ENCODE measurements at places on chromosomes 6 and 20.

DNA sequence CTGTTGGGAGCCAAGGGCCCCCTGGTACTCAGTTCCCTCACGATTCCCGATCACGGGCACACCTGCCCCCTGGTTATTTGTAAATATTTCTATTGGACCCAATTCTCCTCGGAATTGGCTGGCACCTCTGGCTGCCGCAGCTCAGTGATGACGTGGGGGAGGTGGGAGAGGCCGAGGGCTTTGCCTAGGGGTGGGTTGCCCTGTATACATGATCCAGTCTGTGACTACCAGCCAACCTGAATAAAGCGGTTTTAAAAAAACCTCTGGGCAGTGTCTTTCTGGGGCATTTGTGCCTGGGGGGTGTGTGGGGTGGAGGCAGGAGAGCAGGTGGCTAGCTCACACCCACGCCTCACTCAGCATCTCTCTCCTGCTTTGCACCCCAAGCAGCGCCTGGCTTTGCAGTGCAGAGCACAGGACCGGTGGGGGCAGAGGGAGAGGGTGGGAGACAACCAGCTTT is 42.2 kb downstream of the VSTM2L start:
- no peak for DNase-seq

GRCh38 chr20:58130581-58130980 is 97.9 kb downstream of the ANKRD60 start:
- no peak for DNase-seq

DNA sequence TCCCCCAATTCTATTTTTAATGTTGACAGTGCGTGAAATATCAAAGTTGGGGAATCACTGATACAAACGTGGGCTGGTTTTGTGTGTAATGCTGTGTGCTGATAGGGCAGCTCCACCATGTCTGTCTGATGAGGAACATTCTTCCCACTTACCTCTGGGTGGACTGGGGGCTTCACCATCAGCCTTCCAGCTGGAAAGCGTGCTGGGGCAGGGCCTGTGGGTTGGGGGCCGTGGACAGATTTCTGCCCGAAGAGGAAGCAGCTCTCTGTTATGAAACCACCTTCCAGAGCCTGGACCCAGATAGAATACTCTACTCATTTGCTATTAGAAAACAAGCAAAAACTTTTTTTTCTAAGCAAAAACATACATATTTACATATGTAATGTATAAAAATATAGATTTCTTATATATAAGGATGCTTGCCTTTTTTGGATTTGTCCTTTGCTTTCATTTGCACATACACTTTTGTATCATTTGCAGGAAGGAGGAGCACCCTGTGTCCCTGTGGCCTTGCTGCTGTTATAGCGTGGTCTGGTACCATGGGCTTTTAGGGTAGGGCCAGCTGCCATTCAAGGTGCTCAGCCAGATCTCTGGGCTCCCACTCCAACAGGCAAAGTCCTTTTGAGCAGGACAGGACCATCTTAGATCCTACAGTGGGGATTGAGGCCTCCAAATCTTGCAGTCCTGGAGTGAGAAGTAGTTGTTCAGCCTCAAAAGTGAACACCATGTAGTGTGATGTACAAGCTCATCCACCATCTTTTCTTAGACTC is 48.1 kb downstream of the DUSP22 start:
- DNase-seq: no peak

DNA sequence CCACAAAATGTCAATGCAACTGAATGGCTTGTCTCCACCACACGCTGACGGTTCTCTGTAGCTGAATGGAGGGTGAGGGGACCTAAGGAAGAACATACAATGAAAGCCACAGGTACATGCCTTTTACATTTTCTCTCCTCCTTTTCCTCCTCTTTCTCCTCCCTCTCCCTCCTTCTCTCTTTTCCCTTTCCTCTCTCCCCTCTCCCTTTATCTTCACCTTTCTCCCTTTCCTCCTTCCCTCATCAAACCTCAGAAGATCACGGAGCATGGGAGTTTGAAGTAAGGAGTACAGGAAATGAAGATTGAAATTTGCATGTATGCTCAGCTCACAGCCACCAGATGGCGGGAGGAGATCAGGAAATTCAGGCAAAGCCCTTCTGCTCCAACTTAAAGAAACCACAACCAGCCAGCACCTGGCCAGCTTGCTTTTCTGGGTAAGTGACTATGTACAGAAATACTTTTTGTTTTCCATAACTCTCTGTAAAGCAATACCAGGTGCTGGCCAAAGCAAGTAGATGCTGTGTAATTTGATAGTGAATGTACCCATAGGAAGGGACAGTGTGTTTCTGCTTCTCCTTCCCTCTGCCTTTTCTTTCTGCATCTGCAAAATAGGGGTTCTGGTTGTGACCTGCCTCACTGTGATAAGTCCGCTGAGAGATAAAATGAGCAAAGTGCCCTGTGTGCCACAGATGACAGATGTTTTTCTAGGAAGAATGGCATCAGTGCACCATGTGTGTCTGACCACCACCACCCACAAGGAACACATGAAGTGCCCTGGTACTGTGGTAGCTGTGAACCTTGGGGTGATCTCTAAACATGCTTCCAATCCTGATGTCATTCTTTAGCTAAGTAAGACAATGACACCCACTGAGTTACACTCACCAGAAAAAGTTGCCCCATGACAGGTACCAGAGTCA is 18.6 kb upstream of the FOXO3 start:
- DNase-seq: no peak

DNA sequence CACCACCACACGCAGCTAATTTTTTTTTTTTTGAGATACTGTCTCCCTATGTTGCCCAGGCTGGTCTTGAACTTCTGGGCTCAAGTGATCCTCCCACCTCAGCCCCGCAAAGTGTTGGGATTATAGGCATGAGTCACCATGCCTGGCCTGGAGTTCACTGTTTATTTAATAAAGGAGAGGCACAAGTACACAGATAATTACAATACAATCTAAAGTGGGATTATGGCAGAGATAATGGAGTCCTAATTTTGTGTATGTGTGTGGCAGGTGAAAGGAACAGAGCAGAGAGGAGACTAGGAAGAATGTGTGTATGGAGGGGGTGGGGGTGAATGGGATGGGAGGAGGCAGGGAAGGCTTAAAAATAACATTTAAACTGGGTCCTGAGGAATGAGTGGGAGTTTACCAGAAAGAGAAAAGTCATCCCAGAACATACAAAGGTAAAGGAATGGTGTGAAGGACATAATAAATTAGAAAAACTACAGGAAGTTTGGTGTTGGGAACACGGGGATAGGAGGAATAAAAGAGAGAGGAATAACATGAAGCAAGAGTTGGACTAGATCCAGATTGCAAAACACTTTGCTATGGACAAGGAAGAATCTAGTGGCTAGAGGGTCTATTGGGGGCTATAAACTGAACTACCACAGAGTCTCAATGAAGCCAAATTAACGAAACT is 4.4 kb downstream of the NCOA5 start:
- no peak for DNase-seq

DNA sequence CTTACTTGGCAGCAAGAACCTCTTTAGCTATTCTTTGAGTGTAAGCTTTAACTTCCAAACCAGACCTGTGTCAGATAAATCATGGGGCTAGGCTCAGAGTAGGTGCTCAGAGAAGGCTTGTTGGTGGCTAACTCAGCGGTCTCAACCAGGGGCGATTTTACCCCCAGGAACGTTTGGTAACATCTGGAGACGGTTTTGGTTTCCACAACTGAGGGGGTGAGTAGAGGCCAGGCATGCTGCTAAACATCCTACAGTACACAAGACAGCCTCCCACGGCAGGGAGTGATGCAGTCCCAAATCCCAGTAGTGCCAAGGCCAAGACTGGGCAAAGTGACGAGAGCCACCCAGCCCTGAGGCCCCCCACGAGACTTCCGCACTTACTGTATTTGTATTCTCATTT is 59.2 kb downstream of the RAB44 start:
- DNase-seq: no peak

- no peak for DNase-seq
Measured at GRCh38 chr6:143078468-143079324, 18.0 kb downstream of the AIG1 start.

GRCh38 chr6:166242888-166243287 is 65.3 kb downstream of the PRR18 start:
- no peak for DNase-seq

GRCh38 chr6:41655646-41656001 is 17.4 kb downstream of the MDFI start:
- no peak for DNase-seq

- DNase-seq: peak; percentile 66
Measured at GRCh38 chr6:113122060-113122459, 735.1 kb upstream of the MARCKS start.

DNA sequence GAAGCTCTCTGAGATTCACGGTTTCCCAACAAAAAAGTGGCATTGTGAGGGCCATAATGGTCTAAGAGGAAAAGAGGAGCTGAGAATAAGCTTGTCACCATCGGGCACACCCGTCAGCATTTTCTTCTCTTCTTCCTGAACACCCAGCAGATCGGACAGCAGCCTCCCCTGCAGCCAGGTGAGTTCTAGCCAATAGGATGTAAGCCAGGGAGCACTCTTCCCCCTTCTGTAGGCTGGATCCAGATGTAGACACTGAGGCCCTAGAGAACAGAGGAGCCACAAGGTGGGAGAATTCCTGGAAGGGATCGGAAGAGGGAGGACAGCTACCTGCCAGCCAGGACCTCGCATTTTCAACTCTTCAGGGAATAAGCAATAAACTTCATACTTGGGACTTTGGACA is 228.0 kb downstream of the SYNDIG1 start:
- no peak for DNase-seq

GRCh38 chr20:63898882-63899558 is 4.1 kb downstream of the DNAJC5 start:
- no peak for DNase-seq
